ENCODE measurements at places on chromosomes 4 and X. TPM values are rescaled to one million over a fixed set of nuclear protein-coding genes. Genes with fewer than 3 reads are reported as not detected.

DNA sequence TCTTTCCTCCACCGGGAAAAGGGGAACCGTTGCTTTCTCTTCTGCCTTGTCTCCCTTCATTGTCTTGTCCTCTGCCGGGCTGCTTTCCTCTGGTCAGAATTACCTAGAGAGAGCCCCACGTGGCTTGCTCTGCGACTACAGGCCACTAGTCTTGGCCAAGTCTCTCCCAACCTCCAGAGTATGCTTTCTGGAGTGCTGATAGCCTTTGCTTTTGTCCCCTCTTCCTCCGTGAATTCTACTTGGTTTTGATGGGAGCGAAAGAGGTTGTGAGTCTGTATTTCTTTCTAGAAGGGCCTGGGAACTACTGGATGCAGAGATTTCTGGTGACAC, 5.3 kb upstream of the POU4F2 start:
- no peak for DNase-seq

- no peak for DNase-seq
These were observed 75.9 kb upstream of the CPEB2 start for GRCh38 chr4:14926368-14926767.

The RGN gene
- total RNA-seq, result not detected

The FAM9B gene
- total RNA-seq, result not detected

DNA sequence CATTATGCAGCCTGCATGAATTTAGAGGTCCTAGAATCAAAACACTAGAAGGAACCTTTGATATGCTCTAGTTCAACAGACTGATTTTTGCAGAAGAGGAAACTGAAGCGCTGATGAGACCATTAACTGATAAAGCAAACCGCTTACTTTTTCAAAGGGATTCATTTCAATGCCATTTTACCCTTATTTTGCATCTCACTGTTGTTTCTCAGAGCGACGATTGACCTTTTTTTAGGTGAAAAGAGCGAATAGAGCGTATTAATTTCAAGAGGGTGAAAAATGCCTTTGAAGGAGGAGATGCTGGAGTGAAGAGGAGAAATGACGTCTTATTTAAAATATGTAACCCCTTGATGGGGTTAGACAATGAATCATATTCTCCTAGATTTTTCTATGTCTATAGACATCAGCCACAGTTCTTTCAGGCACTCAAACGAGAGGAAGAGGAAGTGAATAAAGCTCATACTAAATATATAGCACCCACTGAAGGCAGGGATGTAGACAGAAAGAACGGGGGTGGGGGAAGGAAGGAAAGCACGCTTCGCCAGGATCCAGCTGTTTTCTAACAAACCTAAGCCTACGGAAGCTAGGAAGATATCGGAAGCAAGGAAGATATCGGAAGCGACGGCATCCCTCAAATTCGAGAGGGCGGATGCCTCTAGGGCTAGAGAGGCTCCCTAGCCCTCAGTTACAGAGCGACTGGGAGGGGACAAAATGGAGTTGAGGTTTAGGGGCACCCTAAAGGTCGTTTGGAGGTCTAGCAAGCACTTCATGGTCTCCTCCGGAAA, 848 bp downstream of the ACSL4 start:
- DNase-seq, result peak; percentile 2

GRCh38 chr4:182320580-182320979, 77.4 kb downstream of the TENM3 start:
- DNase-seq, result no peak

DNA sequence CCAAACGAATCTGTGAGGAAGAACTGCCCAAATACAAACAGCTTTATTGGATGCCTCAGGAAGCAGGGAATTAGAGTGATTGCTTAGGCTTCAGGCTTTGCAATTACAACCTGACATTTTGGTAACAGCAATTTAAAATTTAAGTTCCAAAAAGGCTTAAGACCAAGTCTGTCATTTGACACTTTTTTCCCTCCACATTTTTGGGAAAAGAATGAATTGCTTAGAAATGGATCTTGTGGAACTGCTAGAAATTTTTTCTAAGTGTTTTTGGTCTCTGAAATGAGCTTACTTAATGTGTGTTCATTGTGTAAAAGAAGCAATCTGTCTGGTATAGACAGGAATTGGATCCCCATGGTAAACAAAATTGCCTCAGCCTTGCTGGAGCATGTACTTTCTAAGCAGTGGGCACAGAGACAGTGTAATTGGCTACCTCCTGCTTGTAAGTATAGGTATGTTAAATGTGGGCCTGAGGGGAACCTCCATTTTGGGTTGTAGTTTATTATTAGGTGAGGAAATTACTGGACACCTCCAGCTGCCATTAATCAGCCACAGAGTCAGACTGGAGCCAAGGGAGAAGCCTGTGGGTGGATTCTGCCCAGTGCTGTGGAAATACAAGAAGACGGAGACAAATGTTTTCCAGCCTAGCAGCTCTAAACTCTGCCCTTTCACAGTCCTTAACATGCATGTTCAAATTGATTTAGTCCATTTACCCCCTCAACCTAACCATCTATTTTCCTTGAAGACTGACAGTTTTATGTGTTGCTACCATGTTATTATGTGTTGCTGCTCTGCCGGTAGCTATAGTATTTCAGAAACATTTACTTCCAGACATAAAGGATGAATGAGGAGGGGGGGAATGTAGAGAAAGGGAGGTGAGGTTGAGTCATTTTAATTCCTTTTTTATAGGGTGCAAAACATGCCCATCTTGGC, 473.0 kb downstream of the SPRY1 start:
- no peak for DNase-seq

DNA sequence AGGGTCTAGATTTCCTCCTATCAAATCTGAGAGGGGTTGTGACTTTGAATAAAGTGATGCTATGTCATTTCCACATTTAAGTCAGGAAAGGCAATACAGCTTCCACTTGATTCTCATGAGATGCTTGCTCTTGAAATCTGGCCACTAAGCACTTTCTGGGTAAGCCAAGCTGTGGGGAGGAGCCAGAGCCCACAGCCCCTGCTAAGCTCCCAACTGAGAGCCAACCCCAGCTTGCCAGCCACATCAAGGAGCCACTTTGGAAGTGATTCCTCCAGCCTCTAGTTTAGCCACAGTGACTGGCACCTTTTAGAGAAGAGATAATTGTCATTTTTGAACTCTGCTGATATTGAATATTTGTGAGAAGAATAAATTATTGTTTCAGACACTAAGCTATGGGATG, 1441.5 kb upstream of the IGFBP7 start:
- DNase-seq, result no peak

The F8 gene
- 3.4 TPM for total RNA-seq

GRCh38 chr4:36192922-36193321, 51.4 kb downstream of the ARAP2 start:
- no peak for DNase-seq

DNA sequence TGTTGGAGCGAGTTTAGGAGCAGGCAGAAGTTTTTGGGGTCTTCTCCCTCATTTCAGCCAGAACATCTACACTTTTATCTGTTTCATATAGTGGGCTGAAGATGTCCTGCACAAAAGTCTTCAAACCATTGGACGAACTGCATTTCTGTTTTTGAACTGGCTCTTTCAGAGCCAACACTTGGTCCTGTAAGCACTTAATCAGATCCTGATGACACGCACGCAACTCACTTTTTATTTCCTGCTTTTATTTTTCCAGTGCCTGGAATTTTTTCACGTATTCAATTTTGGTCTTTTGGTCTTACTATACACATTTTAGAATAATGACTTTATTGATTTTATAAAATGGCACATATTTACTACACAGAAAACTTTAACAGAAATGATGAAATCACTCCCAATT, 40.2 kb upstream of the NKX3-2 start:
- DNase-seq, result no peak

The MAGEB16 gene
- not detected for total RNA-seq

- no peak for DNase-seq
These were observed 17.6 kb downstream of the NFKB1 start for GRCh38 chr4:102518703-102519131.

All from NCI-H460 (cell line).